ENCODE measurements at places on chromosomes 3 and 15. TPM values are rescaled to one million over a fixed set of nuclear protein-coding genes. Genes with fewer than 3 reads are reported as not detected.

The GPR171 gene
- total RNA-seq, result not detected

The FMN1 gene
- total RNA-seq, result 0.56 TPM

The ITGA11 gene
- 0.54 TPM for total RNA-seq

The ZCWPW2 gene
- total RNA-seq, result 0.18 TPM

The CISH gene
- 0.19 TPM for total RNA-seq

The CD200R1 gene
- not detected for total RNA-seq

The MYD88 gene
- total RNA-seq, result 12.1 TPM

The STIMATE gene
- total RNA-seq, result 11.2 TPM

The CTXND1 gene
- total RNA-seq, result not detected

The PML gene
- total RNA-seq, result 47.8 TPM

The CORO2B gene
- total RNA-seq, result 2.7 TPM

The CCDC66 gene
- total RNA-seq, result 20.1 TPM

The NFKBIZ gene
- 9.3 TPM for total RNA-seq

The PPIB gene
- 845 TPM for total RNA-seq

The TXNRD3 gene
- 6.0 TPM for total RNA-seq

The BOC gene
- total RNA-seq, result 0.09 TPM

The CCR9 gene
- total RNA-seq, result not detected

The ZNF860 gene
- total RNA-seq, result 0.90 TPM

The PLSCR2 gene
- 0.18 TPM for total RNA-seq

The SEMA3G gene
- 27.2 TPM for total RNA-seq

Measured in endothelial cell of coronary artery (primary cell).